ENCODE measurements at places on chromosomes 11 and 22.
A peak's percentile ranks its signal among the peaks of the same experiment; 100 is the strongest.

DNA sequence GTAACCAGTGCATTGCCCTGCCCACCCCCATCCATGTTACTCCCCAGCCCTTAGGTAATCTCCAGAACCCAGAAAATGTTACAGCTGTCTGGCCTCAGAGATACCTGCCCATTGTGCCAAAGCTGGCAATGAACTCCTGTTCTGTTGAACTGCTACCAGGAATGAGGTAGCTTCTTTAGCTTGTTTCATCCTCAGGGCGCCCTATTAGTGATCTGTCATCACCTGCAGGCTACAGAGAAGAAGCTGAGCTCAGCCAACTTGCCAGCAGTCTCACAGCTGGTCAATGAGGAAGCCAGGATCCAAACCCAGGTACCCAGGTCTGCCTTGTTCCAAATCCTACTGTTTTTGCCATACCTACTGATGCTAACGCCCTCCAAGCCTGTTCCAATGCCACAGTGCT lies 88.7 kb downstream of the GALNT18 start:
- DNase-seq: no peak

GRCh38 chr11:134332782-134333181 lies 994 bp downstream of the GLB1L2 start:
- DNase-seq: no peak

- DNase-seq: no peak
Measured at GRCh38 chr11:104219096-104219495, 55.1 kb upstream of the PDGFD start.

DNA sequence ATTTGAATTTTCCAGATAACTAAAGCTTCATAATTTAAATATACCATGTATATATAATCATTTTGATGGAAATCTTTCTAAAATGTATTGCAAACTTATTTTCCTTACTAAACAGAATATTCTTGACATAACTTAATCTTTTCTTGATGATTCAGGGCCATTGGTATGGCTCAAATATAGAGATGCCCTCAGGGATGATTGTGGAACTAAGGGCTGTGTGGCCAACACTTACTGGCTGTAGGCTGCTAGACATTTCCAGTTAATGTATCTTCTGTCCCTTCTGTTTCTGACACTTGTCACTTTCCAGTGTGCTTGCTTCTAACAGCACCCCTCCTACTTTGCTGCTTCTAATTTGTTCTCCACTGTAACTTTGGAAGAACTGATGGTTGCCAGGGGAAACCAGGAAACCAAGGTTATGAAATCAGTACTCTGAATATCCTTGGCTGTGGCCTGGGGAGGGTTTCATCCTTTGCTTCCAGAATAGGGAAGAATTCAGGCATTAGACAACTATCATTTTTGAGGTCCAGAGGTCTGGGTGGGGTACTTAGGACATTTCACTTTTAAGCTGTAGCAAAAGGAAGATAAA lies 697.2 kb downstream of the ETS1 start:
- DNase-seq: peak; percentile 74
